ENCODE measurements at places on chromosomes 1 and 21.

GRCh38 chr1:243991650-243992049 is 59.4 kb upstream of the ZBTB18 start:
- no peak for DNase-seq

GRCh38 chr1:58248791-58249190 is 297.7 kb downstream of the OMA1 start:
- no peak for DNase-seq

DNA sequence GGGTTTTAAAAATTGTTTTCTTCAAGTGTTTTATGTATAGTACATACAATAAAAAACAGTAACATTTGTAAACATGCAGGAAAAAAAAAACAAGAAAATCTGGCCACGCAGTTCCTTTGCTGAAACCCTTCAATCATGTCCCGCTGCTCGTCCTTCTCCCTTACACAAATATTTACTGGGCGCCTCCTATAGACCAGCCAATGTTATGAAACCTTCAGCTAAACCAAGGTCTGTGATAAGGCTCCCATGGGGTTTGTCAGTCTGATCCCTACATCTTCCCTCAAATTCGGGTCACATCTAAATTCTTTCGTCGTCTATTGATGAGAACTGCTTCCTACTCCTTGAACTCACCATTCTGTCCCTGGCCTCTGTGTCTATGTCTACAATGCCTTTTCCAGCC is 583.9 kb downstream of the SMYD3 start:
- DNase-seq: no peak

- DNase-seq: no peak
Observed at GRCh38 chr1:4170548-4171340, 270.7 kb upstream of the C1orf174 start.

DNA sequence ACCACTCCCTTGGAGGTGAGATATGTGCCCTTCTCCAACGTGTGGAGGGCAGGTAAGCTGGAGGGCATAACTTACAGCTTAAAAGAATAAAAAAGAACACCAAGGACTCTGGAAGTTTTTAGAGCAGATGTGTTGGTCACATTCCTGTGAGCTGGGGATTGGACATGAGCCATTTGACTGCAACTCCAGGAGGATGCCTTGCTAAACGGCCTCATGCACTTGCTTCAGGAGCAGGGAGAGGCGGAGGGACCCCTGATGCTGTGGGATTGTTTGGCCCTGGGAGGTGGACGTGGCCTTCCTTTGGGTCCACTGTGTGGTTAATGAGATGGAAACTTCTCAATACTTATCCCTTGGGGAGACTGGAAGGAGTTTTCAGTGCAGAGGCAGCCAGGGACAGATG is 185.6 kb downstream of the RHOU start:
- DNase-seq: no peak

- DNase-seq: no peak
Observed at GRCh38 chr21:43331962-43332828, 94.7 kb downstream of the SIK1 start.

- DNase-seq: no peak
Observed at GRCh38 chr21:36706482-36706852, 7.6 kb downstream of the SIM2 start.

- DNase-seq: no peak
Observed at GRCh38 chr1:33004613-33005012, 32.1 kb downstream of the AK2 start.

DNA sequence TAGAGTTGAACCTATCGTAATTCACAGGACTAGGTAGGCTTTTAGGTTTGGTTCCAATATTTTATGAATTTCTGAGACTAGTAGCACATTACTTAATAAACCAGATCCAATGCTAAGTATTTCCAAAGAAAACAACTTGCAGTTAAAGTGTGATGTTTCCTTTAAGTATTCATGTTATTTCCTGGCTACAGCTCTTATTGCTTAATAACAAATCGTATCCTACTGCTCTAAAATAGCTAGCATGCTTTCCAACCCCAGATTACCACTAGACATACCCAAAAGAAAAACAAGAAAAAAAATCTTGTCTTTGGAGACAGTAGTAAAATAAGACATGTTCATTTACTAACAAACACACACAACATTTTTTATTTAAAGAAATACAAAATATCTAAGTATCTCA is 898 bp downstream of the KRTAP27-1 start:
- no peak for DNase-seq

DNA sequence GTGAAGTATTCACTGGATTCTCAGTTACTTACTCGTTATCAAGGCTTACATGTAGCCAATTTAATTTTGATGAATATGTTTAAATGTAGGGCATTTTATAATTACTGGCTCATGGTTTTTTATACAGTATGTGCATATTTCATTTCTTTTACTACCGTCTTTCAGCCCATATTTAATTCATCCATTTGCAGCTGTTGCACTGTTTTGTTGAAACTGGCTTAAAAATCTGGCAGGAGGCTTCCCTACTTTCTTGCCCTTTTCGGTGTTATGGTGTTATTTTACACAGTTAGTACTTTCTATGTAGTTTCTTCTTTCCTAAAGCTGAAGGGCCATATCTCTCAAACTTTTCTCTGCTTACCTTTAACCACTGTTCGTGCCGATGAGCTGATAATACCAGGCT is 54.2 kb downstream of the ITSN1 start:
- no peak for DNase-seq

DNA sequence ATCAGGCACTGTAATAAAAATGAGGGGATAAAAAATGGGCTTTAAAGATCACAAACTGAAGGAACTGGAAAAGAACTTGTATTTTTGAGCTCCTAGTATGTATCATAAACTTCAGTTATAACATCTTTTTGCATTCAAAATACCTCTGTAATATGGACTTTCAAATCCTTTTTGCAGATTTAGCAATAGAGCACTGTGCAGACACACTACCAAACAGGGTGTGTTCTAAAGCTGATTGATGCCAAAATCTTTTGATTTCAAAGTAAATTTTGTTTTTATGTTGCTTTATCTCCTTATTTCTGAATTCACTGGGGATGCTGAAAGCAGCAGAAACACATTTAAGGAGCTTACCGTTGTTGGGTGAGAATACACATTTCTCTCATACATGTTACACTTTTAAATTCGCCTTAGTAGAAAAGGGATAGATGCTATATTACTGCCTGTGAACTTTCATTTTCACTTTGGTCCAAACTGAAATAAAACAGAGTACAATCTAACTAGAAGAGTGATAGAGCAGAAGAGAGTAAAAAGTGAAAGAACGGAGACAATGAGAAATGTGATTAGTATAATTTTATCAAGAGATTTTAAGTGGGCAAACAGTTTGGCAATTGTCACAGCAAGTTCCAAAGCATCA is 1126.6 kb downstream of the BRINP3 start:
- DNase-seq: no peak

Measured in thoracic aorta (tissue), 2 donors.